ENCODE measurements at places on chromosomes 1 and 21. TPM values are rescaled to one million over a fixed set of nuclear protein-coding genes. Genes with fewer than 3 reads are reported as not detected.

Gene ESPN
- total RNA-seq = not detected

- peak; percentile 90 for DNase-seq
Observed at GRCh38 chr1:193569096-193569982, 382.9 kb upstream of the B3GALT2 start.

Gene LCE2A
- not detected for total RNA-seq

Gene FGR
- 0.17 TPM for total RNA-seq
